ENCODE measurements at places on chromosomes 16 and 17.

DNA sequence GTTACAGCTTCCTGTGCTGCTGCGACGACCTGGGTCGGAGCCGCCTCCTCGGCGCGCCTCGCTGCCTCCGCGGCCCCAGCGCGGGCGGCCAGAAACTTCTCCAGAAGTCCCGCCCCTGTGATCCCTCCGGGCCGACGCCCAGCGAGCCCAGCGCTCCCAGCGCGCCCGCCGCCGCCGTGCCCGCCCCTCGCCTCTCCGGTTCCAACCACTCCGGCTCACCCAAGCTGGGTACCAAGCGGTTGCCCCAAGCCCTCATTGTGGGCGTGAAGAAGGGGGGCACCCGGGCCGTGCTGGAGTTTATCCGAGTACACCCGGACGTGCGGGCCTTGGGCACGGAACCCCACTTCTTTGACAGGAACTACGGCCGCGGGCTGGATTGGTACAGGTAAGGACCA is 746 bp downstream of the HS3ST2 start:
- DNase-seq = no peak

GRCh38 chr16:25161753-25162367 is 50.3 kb downstream of the LCMT1 start:
- no peak for DNase-seq

- DNase-seq = no peak
These were observed 11.5 kb upstream of the LONP2 start for GRCh38 chr16:48232493-48233040.

- no peak for DNase-seq
These were observed 29.8 kb downstream of the KIAA0513 start for GRCh38 chr16:85057212-85057889.

DNA sequence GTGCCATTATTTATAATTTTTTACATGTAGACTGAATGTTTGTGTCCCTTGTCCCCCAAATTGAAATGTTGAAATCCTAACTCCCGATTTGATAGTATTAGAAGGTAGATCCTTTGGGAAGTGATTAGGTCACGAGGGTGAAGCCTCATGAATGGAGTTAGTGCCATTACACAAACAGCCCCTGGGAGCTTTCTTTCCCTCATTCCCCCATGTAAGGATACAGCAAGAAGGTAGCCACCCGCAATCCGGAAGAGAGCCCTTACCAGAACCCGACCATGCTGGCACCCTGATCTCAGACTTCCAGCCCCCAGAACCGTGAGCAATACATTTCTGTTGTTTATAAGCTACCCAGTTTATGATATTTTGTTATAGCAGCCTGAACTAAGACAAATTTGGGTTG is 143.2 kb downstream of the NPIPB5 start:
- DNase-seq = no peak

DNA sequence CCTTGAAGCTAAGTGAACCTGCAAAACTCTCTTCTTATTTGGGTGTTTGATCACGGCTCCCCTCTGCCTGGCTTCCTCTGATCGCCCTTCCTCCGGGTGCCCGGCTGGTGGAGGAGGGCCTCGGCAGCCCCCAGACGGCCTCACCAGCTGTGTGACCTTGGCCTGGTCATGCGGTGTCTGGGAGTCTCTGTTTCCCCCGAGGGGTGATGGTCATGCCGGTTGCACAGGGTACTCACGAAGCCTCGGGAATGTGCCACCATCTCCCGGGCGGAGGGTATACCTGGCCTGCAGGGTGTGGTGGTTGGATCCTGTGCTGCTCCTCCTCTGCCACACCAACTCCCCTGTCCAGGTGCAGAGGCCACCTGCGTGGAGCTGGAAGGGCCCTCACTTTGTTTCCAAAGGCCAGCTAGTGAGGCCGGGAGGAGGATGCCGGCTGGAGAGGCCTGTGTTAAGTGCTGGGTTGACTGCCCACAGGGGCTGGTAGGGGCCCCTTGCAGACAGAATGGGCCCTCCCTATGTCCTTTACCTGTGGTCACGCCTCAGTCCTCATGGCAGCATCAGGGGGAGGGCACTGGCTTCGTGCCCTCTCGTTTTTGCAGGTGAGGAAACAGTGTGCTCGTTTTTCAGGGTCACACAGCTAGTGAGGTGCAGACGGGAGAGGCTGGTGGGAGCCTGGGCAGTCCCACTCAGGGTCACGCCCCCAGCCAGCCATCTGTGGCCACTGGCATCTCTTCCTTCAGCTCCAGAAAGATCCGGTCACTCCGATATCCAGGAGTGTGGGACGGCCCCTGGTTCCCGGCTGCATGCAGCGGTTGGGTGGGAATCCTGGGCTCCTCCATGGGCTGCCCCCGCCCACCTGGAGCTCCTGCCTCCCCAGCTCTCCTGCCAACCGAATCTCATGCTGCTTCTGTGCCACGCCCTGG is 148.5 kb upstream of the GSE1 start:
- DNase-seq = no peak

- DNase-seq = no peak
These were observed 156.5 kb upstream of the KCNJ18 start for GRCh38 chr17:21535686-21536375.
